ENCODE measurements at places on chromosomes 4 and X. TPM values are rescaled to one million over a fixed set of nuclear protein-coding genes. Genes with fewer than 3 reads are reported as not detected.
A peak's percentile ranks its signal among the peaks of the same experiment; 100 is the strongest.

HMX1 gene
- not detected for total RNA-seq

OTUD6A gene
- not detected for total RNA-seq

- no peaks in the 10 kb centered on the region for H3K36me3 ChIP-seq
- DNase-seq: no peak
- no peaks in the 10 kb centered on the region for H3K4me1 ChIP-seq
- no peak overlapping the region for H3K4me3 ChIP-seq
These were observed 283.6 kb downstream of the CFAP299 start for GRCh38 chr4:80619070-80619674.

GRCh38 chr4:156581282-156582063 lies 390.1 kb downstream of the PDGFC start:
- no peaks in the 10 kb centered on the region for H3K36me3 ChIP-seq
- no peak overlapping the region for H3K4me3 ChIP-seq
- H3K27me3 ChIP-seq: no peaks in the 10 kb centered on the region
- DNase-seq: no peak

DNA sequence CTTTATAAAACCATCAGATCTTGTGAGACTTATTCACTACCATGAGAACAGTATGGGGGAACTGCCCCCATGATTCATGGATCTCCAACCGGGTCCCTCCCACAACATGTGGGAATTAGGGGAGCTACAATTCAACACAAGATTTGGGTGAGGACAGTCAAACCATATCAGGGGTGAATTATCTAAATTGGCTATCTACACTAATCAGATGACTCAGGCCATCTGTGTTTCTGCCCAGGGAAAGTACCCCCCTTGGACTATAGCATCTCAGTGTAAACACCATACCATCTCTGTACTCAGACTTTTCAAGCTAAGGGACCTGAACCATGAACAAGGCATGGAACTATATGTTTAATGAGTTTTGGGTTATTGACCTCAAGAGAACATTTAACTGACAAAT lies 76.8 kb downstream of the LNX1 start:
- H3K27ac ChIP-seq: no peak overlapping the region
- no peak overlapping the region for H3K4me3 ChIP-seq
- H3K27me3 ChIP-seq: no peaks in the 10 kb centered on the region
- DNase-seq: no peak
- H3K36me3 ChIP-seq: no peaks in the 10 kb centered on the region
- H3K4me1 ChIP-seq: peaks cover 15% of the 10 kb centered on the region

GRCh38 chrX:123476611-123477219 lies 256.1 kb downstream of the THOC2 start:
- H3K4me3 ChIP-seq: no peak overlapping the region
- no peaks in the 10 kb centered on the region for H3K27me3 ChIP-seq

DNA sequence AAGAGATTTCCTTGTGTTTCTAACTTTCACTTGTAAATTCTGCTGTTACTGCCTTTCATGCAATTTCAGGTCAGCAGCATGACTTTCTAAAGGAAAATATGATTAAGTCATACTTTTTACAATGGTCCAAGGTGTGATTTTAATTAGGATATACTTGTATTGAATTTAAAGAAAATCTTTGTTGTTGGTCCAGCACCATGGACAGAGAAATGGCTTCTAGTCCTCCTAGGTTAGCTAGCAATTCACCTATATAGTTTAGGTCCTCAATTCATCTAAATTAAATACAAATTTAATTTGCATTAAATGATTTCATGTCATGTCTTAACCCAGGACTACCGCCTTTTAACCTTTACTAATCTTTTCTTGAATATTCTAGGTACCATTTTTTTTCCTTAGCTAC lies 304.9 kb upstream of the RPS6KA3 start:
- no peaks in the 10 kb centered on the region for H3K27me3 ChIP-seq
- DNase-seq: no peak
- no peak overlapping the region for H3K27ac ChIP-seq
- H3K36me3 ChIP-seq: no peaks in the 10 kb centered on the region
- H3K4me1 ChIP-seq: no peaks in the 10 kb centered on the region
- no peak overlapping the region for H3K4me3 ChIP-seq

- H3K36me3 ChIP-seq: no peaks in the 10 kb centered on the region
- H3K4me1 ChIP-seq: peaks cover 34% of the 10 kb centered on the region
- DNase-seq: peak; percentile 59
- no peaks in the 10 kb centered on the region for H3K27me3 ChIP-seq
- H3K27ac ChIP-seq: peak overlapping the region; percentile 80
- no peak overlapping the region for H3K4me3 ChIP-seq
These were observed 20.3 kb upstream of the SPON2 start for GRCh38 chr4:1192493-1193205.

GRCh38 chr4:31045724-31046318 lies 325.7 kb downstream of the PCDH7 start:
- H3K4me1 ChIP-seq: no peaks in the 10 kb centered on the region
- DNase-seq: no peak
- no peak overlapping the region for H3K27ac ChIP-seq
- no peak overlapping the region for H3K4me3 ChIP-seq
- no peaks in the 10 kb centered on the region for H3K27me3 ChIP-seq
- H3K36me3 ChIP-seq: no peaks in the 10 kb centered on the region

- H3K27me3 ChIP-seq: no peaks in the 10 kb centered on the region
- no peak overlapping the region for H3K4me3 ChIP-seq
- DNase-seq: no peak
- no peak overlapping the region for H3K27ac ChIP-seq
These were observed 14.3 kb upstream of the TDO2 start for GRCh38 chr4:155889031-155889793.

GRCh38 chrX:8815460-8816065 lies 14.4 kb upstream of the FAM9A start:
- H3K36me3 ChIP-seq: no peaks in the 10 kb centered on the region
- H3K27me3 ChIP-seq: no peaks in the 10 kb centered on the region
- DNase-seq: no peak
- no peak overlapping the region for H3K4me3 ChIP-seq

DNA sequence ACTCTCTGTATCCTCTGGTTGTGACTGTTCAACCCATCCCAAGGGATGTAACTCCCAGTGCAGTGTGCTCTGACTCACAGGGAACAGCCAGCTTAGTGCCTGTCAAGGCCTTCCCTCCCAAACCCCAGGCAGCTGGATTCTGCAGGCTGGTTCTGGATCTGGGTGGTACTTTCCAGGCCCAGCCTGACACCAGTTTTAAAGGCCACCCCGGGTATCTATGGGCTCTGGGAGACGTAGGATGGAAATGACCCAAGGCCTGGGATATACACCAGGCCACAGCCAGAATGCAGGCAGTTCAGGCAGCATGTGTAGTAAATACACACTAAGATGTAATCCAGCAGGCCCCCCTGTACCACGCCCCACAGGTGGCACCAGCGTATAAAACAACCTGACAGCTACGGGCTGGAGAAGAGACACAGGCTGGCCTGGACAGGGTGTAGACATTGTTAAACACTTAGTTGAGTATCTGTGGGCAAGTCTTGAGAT lies 64.2 kb downstream of the SPINK2 start:
- no peaks in the 10 kb centered on the region for H3K27me3 ChIP-seq
- H3K27ac ChIP-seq: no peak overlapping the region
- H3K36me3 ChIP-seq: no peaks in the 10 kb centered on the region
- DNase-seq: no peak

Data from right atrium auricular region (tissue), 2 donors.